Activated effector memory CD4-positive, alpha-beta T cell treated with Interleukin-2 at 50 U/mL for 16 hours (primary cell): ENCODE measurements at places on chromosomes 13 and 19.

- no peak for DNase-seq
Observed at GRCh38 chr19:43318796-43319314, 34.6 kb upstream of the CD177 start.

GRCh38 chr19:28596561-28597071 lies 616.3 kb downstream of the UQCRFS1 start:
- no peak for DNase-seq

DNA sequence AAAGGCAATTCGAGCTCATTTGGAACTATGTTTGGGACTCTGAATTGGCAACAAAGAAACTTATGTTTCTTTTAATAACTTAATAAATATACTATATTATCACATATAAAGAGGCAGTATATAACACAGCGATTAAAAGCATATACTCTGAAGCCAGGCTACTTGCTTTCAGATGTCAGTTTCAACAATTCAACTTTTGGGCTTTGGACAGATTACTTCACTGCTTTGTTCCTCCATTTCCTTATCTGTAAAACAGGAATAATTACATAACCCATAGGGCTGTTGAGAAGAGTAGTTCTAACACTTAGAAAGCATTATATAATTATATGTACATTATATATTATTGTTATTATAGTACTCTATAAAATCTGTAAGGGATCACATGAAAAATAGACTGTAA lies 107.2 kb downstream of the EDNRB start:
- DNase-seq, result no peak

DNA sequence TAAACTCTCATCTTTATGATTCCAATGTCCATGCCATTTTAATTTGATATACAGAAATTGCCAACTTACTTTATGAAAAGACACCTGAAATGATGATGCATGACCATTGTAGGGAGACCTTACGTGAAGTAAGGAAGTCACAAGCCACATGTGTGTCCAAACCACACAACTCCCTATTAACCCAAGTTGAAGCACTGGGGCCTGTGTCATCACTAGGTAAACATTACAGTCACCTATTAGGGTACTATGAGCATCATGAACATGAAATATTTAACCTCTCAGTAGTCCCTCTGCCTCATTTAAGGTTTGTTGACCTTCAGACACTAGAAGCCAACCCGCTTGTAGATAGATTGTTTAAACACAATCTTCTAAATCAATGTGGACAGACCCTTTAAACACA lies 576.9 kb downstream of the IRS2 start:
- DNase-seq, result no peak

DNA sequence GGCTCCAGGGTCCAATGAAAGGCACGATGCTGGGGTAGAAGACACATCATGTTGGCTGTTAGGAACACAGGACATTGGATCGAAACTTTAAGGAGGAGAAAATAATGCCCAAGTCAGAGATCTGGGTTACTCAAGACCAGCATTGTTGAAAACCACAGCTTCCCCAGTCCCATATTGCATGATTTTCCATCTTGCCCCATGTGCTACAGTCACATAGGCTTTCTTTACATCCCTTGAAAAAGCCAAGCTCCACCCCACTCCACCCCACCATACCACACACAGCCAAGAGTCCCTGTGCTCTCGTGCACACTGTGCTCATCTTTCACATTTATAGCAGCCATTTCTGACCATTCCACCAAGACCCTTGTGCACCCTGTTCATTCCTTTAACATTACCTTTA lies 636.2 kb downstream of the DIAPH3 start:
- no peak for DNase-seq
